Stimulated activated CD8-positive, alpha-beta memory T cell treated with anti-CD3 and anti-CD28 coated beads, Interleukin-2, amount 100 ng/mL, for 1 hour (primary cell): ENCODE measurements at places on chromosomes 3 and 15.

- DNase-seq, result no peak
Measured at GRCh38 chr3:151478335-151478697, 17.5 kb upstream of the IGSF10 start.

DNA sequence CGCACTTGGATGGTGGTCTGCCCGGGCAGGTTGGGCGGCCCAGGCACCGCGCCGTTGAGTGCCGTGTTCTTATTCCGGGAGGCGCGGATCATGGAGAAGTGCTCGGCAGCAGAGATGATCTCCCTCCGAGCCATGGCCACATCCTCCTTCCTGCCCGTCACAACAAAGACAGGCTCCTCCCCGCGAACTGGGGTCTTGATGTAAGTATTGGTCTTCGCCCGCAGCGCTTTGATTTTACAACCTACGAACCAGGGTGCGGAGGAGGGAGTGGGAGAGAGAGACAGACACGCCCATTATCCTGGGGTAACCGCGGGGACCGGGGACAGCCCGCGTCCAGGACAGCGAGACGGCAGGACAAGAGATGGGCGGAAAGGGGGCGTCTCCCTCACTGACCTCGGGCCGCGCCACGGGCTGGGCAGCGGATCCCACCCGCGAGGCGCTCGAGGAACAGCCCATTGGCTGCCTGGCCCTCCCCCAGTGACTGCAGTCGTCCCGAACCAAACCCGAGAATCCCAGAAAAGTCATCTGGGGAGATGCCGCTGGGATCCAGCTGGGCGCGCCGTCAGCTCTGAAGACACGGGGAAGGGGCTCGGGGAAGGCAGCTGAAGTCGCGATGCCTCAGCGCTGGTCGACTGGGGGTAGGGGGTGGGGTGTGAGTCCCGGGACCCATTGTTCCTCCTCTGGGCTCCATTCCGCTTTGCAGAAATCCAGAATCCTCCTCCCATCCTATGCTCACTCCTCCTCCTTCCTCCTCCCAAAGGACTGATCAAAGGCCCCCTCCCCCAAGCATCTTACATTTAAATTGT lies 1.2 kb downstream of the MEX3B start:
- DNase-seq, result no peak

GRCh38 chr15:92074646-92075045 lies 221.1 kb downstream of the SLCO3A1 start:
- DNase-seq, result no peak

GRCh38 chr3:4829031-4829394 lies 150.2 kb upstream of the BHLHE40 start:
- DNase-seq, result no peak

DNA sequence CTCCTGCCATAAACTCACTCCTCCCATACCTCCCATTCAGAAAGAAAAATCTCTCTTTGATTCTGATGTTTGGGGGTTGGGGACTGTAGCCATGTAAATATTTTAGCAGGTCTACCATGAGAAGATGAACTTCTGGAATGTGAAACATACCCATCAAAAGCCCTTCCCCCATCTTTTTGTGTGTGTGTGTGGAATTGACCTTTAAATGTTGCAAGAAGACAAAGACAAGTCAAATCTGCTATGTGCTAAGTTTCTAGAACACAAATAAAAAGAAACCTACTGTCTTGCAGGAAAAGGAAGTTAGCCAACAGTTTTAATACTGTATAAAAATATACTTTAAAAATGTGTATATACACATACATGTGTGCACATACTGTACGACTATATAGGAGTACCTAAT lies 29.7 kb upstream of the USP50 start:
- DNase-seq, result no peak
